Stimulated activated CD4-positive, alpha-beta T cell treated with anti-CD3 and anti-CD28 coated beads, TNF-alpha, amount 100 ng/mL, for 1 hour (primary cell): ENCODE measurements at places on chromosomes 6 and 20.

DNA sequence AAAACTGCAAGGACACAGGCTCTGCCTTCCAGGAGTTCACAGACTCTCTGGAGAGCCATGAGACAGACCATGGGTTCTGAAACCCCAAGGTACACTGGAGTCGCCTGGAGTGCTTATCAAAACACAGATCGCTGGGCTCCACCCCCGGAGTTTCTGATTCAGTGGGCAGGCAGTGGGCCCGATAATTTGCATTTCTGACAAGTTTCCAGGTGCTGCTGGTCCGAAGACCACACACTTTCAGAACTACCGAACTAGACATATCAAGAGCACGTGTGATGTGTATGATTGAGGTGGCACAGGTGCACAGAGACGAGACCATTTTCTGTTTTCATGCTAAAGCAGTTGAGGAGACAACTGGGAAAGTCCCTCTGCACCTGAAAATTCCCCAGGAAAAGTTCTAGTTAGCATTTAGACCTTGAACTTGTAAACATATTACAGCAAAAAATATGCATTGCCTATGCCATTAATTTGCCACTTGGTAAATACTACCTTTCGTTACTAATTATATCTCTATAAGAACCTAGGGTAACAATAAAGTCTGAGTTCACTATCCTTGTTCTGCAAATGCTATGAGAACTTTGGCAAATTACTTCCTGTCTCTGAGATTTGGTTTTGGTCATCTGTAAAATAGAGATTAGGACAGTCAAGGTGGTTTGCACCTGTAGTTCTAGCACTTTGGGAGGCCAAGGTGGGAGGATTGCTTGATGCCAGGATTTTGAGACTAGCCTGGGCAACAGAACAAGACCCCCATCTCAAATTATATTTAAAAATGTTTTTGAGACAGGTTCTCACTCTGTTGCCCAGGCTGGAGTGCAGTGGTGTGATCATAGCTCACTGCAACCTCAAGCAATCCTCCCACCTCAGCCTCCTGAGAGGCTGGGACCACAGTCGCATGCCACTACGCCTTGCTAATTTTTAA, 14.3 kb upstream of the PIM1 start:
- no peak for DNase-seq

GRCh38 chr20:61500791-61501321, 248.8 kb downstream of the CDH4 start:
- no peak for DNase-seq

- no peak for DNase-seq
These were observed 226.5 kb downstream of the BTBD9 start for GRCh38 chr6:38413102-38413800.

- no peak for DNase-seq
These were observed 16.7 kb upstream of the TLDC2 start for GRCh38 chr20:36859282-36859555.

GRCh38 chr6:33808641-33809180, 4.9 kb upstream of the MLN start:
- DNase-seq: no peak

- no peak for DNase-seq
These were observed 33.3 kb downstream of the JPH2 start for GRCh38 chr20:44153636-44154043.

GRCh38 chr6:138873191-138873590, 77.3 kb downstream of the ECT2L start:
- DNase-seq: no peak
